Thymus (tissue), 14 donors: ENCODE measurements at places on chromosomes 7 and 10. TPM values are rescaled to one million over a fixed set of nuclear protein-coding genes. Genes with fewer than 3 reads are reported as not detected.
A peak's percentile ranks its signal among the peaks of the same experiment; 100 is the strongest.

GRCh38 chr7:129741743-129742213 is 130.3 kb downstream of the NRF1 start:
- peaks cover 46% of the 10 kb centered on the region for H3K36me3 ChIP-seq
- H3K4me3 ChIP-seq, result no peak overlapping the region
- no peak overlapping the region for H3K27ac ChIP-seq
- H3K27me3 ChIP-seq, result no peaks in the 10 kb centered on the region
- DNase-seq, result peak; percentile 38
- no peaks in the 10 kb centered on the region for H3K4me1 ChIP-seq

GRCh38 chr10:116973371-116973905 is 31.5 kb downstream of the SHTN1 start:
- no peaks in the 10 kb centered on the region for H3K4me1 ChIP-seq
- no peak overlapping the region for H3K27ac ChIP-seq
- no peaks in the 10 kb centered on the region for H3K36me3 ChIP-seq
- no peak overlapping the region for H3K4me3 ChIP-seq
- no peaks in the 10 kb centered on the region for H3K27me3 ChIP-seq

TSPAN12 gene
- total RNA-seq, result 3.5 TPM

CYP3A7 gene
- 0.99 TPM for total RNA-seq

- no peaks in the 10 kb centered on the region for H3K27me3 ChIP-seq
- H3K4me3 ChIP-seq, result no peak overlapping the region
- H3K4me1 ChIP-seq, result no peaks in the 10 kb centered on the region
- no peaks in the 10 kb centered on the region for H3K36me3 ChIP-seq
- DNase-seq, result no peak
- H3K27ac ChIP-seq, result no peak overlapping the region
Measured at GRCh38 chr10:29392376-29393021, 103.6 kb downstream of the LYZL1 start.

GRCh38 chr7:17951742-17952254 is 11.5 kb upstream of the SNX13 start:
- H3K27ac ChIP-seq, result no peak overlapping the region
- no peaks in the 10 kb centered on the region for H3K4me1 ChIP-seq
- H3K36me3 ChIP-seq, result no peaks in the 10 kb centered on the region
- DNase-seq, result no peak
- H3K27me3 ChIP-seq, result no peaks in the 10 kb centered on the region
- no peak overlapping the region for H3K4me3 ChIP-seq

DNA sequence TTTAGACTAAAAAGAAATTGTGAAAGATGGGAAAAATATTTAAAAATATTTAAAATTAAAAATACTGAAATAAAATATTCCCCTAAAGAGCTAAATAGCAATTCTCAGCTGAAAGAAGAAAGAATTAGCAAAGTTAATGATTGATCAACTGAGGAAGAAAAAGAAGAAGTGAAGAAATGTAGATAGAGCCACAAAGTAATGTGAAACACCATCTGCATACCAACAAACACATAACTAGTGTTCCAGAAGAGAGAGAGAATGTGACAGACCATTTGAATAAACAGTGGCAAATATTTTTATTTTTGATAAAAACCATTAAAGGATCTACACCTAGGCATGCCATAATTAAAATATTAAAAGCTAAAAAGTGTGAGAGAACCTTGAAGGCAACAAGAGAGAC is 784.5 kb upstream of the ZWINT start:
- H3K36me3 ChIP-seq, result no peaks in the 10 kb centered on the region
- DNase-seq, result no peak
- H3K4me1 ChIP-seq, result no peaks in the 10 kb centered on the region
- H3K27ac ChIP-seq, result no peak overlapping the region
- H3K4me3 ChIP-seq, result no peak overlapping the region
- no peaks in the 10 kb centered on the region for H3K27me3 ChIP-seq

- no peaks in the 10 kb centered on the region for H3K36me3 ChIP-seq
- no peak overlapping the region for H3K4me3 ChIP-seq
- peaks cover 21% of the 10 kb centered on the region for H3K4me1 ChIP-seq
- peak overlapping the region; percentile 0 for H3K27ac ChIP-seq
Measured at GRCh38 chr10:97412891-97413304, 11.8 kb upstream of the RRP12 start.

TBXAS1 gene
- total RNA-seq, result 15.3 TPM
